ENCODE measurements at places on chromosomes 13 and 19.

DNA sequence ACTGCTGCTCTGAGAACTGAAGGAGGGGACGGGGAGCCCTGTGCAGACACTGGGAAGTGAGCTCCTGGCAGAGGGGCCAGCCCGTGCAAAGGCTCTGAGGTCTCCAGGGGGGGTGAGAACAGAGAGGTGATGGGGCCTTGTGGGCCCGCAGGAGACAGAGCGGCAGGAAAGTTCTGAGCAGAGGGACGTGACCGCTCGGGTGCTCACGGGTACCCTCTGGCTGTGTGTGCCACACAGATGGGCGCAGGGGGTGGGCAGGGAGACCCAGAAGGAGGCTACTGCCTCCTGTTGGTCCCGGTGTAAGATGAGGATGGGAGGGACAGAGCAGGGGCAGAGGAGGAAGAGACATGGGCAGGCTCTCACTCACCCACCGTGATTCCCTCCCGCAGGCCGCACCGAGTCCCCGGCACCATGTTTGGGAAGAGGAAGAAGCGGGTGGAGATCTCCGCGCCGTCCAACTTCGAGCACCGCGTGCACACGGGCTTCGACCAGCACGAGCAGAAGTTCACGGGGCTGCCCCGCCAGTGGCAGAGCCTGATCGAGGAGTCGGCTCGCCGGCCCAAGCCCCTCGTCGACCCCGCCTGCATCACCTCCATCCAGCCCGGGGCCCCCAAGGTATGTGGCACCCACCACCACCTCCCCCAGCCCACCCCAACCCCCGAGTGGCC is 27.5 kb upstream of the NCCRP1 start:
- no peak for DNase-seq

- DNase-seq, result no peak
Measured at GRCh38 chr19:5822181-5822844, 17.2 kb downstream of the FUT6 start.

DNA sequence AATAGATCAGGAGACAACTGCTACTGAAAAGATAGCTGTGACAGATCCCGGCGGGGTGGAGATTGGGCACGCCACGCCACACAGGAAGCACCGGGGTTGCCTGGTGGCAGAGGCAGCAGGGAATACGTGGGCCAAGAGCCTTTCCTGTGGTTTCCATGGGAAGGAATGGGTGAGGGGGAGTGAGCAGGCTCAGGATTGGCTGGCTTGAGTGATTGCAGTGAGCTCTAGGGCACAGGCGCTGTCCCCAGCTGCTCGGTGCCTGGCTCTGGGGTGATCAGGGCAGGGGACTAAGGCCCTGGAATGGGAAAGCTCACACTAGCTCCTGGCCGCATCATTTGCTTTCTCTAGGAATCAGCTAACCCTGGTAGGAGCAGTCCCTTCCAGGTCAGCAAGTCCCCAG is 166.1 kb downstream of the USP12 start:
- peak; percentile 39 for DNase-seq

DNA sequence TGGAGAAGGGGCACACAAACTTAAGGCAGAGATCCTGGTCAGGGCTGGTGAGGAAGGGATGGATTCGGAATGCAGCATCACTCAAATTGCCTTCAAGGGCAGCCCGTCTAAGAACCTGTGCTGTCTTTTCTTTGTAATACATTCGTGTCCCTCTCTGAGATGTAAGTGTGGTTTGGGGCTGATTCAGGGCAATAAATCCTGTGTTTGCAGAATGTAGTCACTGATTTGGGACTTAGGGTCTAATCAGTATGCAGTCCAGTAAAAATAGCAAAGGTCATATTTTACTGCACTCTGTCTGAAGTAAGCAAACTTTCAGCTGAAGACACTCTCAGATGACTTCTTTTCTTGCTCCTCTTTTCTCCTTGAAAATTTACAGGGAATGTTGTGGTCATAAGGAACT is 93.8 kb upstream of the C1QTNF9B start:
- DNase-seq, result no peak

- no peak for DNase-seq
Measured at GRCh38 chr13:106471957-106472543, 63.4 kb downstream of the EFNB2 start.
